Dermis microvascular lymphatic vessel endothelial cell (primary cell): ENCODE measurements at places on chromosomes 2 and 18. TPM values are rescaled to one million over a fixed set of nuclear protein-coding genes. Genes with fewer than 3 reads are reported as not detected.

Gene GPD2
- 27.4 and 33.4 TPM in 2 replicates for total RNA-seq

Gene CXCR1
- not detected in 2 replicates for total RNA-seq

Gene CASP10
- total RNA-seq = 40.7 and 46.2 TPM in 2 replicates

Gene ZNF407
- 11.4 and 14.7 TPM in 2 replicates for total RNA-seq

Gene TWIST2
- total RNA-seq = 0.38 TPM in 1 of 2 replicates, not detected in the other

Gene OTX1
- total RNA-seq = under 0.01 TPM in 1 of 2 replicates, not detected in the other

Gene CPO
- total RNA-seq = not detected in 2 replicates

DNA sequence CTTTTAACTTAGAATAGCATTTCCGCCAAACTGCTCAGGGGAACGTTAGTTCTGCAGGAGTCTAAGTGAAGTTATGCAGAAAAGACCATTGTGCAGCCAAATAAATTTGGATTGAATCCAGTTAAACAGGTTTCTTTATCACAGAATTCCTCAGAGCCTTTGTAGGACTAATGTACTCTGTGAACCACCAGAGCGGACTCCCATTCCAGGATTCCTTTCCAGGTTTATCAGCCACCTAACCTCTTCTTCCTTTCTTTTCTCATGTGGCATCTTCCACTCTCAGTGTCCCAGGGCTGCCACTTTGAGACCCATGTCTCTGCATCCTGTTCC, 350.4 kb downstream of the TSN start:
- no peak for DNase-seq

GRCh38 chr2:116545286-116546068, 1269.0 kb upstream of the DDX18 start:
- DNase-seq = no peak

GRCh38 chr18:64966667-64967066, 784.1 kb upstream of the CDH7 start:
- DNase-seq = no peak

GRCh38 chr2:240664622-240665021, 18.1 kb downstream of the AQP12B start:
- DNase-seq = no peak

DNA sequence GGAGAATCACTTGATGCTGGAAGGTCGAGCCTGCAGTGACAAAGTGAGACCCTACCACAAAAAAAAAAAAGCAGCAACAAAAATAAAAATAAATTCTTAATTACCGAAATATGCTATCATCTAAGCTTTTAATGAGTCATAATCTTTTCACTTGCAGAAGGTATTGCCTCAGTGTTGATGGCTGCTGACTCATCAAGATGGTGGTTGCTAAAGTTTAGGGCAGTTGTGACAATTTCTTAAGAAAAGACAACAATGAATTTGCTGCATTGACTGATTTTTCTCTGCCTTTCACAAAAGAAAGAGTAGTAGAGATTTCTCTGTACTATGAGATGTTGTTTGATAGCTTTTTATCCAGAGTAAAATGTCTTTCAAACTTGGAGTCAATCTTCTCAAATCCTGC, 1809.0 kb downstream of the SUCLG1 start:
- DNase-seq = no peak

DNA sequence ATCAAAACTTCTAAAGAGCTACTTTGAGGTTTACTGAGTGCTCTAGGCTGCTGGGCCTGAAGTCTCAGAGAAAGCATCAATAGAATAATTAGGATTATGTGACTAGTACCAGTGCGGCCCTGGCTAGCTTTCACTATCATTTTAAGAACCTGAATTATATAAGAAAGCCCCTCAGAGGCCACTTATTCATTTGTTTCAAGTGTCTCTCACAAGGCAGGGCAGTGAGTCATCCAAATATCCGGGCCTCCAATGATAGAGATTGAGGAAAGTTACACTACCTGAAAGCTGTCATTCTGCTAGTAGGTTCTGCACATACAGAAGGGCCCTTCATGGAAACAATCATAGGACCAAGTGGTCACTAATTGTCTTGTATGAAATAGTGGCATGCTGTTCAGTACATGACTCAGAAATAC, 193.1 kb downstream of the L3MBTL4 start:
- no peak for DNase-seq

- no peak for DNase-seq
Measured at GRCh38 chr2:54321047-54321446, 65.0 kb upstream of the TSPYL6 start.

GRCh38 chr2:235217846-235218245, 266.0 kb downstream of the SH3BP4 start:
- no peak for DNase-seq

- DNase-seq = no peak
Measured at GRCh38 chr2:128602699-128603101, 284.0 kb upstream of the HS6ST1 start.

DNA sequence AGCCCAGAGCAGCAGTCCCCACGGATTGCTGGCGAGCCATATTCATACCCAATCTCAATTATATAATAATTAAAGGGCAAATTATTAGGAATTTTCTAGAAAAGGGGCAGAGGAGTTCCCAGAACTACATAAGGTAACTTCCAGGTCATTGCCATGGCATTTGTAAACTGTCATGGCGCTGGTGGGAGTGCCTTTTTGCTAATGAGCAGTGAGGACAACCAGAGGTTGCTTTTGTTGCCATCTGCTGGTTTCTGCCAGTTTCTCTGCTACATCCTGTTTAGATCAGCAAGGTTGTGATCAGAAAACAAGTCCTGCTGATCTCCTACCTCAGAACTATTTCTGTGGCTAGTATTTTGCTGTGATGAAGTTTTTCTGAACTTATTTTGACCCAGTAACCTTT, 159.8 kb upstream of the PIEZO2 start:
- DNase-seq = peak; percentile 16

DNA sequence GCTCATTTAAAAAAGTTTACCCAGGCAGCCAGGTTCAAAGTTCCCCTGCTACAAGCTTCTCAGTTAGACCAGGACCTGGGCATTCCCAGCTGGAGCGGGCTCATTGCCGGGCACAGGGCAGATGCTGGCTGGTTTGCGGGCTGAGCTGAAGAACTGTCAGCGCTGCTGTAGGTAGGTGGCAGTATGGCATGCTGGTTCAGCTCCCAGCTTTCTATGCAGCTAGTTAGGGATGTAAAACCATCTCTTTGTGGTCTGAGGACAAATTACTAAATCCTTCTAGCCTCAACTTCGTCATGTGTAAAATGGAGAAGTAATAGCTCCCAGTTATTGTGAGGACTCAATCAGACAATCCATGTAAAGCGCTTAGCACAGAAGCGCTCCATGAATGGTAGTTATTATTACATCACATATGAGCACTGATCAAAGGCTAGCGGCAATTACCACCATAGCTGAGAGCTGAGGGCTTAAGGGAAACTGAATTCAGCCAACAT, 2.4 kb upstream of the LDLRAD4 start:
- peak; percentile 85 for DNase-seq

- DNase-seq = no peak
Measured at GRCh38 chr2:85694052-85695025, at the start of gene GNLY. Gene GNLY (plus strand): TSS chr2:85694358. CDS start chr2:85694419, 61 bp downstream.

DNA sequence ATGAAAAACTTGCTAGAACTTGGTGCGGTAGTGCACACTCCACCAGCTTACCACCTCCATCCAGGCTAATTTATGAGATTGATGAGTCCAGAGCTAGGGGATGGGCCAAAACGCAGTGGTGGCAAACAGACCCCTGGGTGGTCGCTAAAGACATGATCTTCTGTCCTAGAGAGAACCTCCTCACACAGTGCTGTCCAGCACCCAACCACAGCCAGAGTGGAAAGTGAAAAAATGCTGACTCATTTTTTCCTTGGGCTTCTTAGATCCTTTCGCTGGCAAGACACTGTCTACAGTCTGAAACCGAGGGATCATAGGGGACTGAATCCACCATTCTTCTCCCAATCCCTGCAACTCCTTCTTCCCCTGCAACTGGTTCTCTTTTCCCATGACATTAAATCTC, 4.1 kb downstream of the ANTXR1 start:
- no peak for DNase-seq

GRCh38 chr2:231001921-231002320, 6.0 kb downstream of the SPATA3 start:
- no peak for DNase-seq
